Activated T-helper 1 cell treated with anti-CD3 and anti-CD28 coated beads, Interleukin-12 subunit alpha, Interleukin-12 subunit beta, Interleukin-2, Interleukin-4 antibody, amounts not matched to agents 30 ng/mL and 10 ng/mL and 1 ng/mL, durations not matched to agents 14 hours and 24 hours and 36 hours (primary cell): ENCODE measurements at places on chromosomes 16 and 17. TPM values are rescaled to one million over a fixed set of nuclear protein-coding genes. Genes with fewer than 3 reads are reported as not detected.

PARD6A gene
- total RNA-seq: 13.4 and 16.1 TPM in 2 replicates

DNA sequence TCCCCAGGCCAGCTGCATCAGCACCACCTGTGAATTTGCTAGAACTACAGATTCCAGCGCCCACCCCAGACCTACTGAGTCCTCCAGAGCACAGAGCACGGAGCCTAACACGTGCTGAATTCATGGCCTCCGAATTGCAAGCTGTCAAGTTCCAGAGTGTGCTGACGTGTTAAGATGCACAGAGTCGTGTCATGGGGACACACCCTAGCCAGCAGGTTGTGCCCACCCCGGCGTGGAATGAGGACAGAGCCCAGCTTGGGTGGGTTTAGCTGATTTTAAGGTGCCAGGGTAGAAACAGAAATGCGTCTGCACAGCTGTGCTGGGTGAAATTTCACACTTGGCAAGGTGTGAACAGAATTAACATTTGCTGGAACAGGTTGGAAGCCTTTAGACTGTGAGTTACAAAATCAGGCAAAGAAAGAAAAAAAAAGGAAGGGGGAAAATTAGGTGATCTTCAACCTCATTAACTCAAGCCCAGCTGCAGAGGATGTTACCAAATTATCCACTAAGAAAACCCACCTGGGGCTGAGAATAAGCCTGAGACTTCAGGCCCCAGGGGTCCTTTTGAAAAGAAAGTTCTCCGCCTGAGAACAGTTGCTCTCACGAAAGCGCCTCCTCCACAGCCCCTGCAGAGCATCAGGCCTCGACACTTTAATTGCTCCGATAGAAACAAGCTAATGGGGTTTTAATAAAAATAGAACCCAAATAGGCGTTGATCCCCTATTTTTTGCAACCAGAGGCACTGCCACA is 27.1 kb downstream of the GINS3 start:
- no peak for DNase-seq

SLFN14 gene
- total RNA-seq: 0.05 and 0.10 TPM in 2 replicates

FAM20A gene
- total RNA-seq: not detected in 2 replicates

DNA sequence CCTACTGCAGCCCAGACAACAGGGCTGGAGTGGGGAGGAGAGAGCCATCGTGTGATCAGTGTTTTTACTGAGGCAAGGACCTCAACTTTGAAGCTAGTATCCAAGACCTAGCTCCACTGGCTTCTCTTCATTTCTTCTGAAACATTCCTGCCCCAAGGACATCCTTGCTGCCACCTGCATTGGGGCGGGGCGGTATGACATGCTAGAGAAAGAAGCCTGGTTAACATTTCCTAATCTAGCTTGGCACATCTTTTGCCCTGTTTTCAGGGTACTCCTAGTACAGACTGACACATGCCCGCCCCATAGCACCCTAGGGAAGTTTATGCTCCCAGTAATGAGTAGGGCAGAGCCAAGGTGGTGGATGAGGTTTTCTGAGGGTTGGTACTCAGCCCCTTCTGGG is 17.8 kb upstream of the ANKRD40CL start:
- DNase-seq: no peak

PSMD11 gene
- 190 and 198 TPM in 2 replicates for total RNA-seq

KRTAP2-2 gene
- not detected in 2 replicates for total RNA-seq

CES4A gene
- 33.2 and 34.2 TPM in 2 replicates for total RNA-seq

KRTAP4-1 gene
- total RNA-seq: not detected in 2 replicates

- no peak for DNase-seq
Measured at GRCh38 chr17:63390090-63390489, 56.0 kb downstream of the CYB561 start.

DNA sequence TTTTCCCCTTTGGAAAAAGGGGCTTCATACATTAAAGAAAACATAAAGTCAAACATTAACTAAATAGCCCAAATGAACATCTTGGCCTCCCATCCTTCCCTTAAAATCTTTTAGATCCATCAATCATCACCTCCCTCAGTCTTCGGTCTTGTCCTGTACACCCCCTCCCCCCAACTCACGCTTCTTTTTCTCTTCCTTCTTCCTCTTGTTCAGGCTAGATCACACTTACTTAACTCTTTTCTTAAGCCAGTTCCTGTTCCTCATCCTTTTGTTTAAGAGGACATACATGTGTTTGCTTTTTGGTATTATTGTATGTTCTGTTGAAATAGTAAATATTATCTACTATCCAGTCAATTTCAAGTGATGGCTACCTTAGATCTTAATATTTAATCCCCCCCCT is 5.5 kb downstream of the MFSD6L start:
- DNase-seq: no peak

PROCA1 gene
- total RNA-seq: 4.4 and 5.2 TPM in 2 replicates

- no peak for DNase-seq
Measured at GRCh38 chr16:67027046-67027445, 1.9 kb upstream of the CBFB start.

DNA sequence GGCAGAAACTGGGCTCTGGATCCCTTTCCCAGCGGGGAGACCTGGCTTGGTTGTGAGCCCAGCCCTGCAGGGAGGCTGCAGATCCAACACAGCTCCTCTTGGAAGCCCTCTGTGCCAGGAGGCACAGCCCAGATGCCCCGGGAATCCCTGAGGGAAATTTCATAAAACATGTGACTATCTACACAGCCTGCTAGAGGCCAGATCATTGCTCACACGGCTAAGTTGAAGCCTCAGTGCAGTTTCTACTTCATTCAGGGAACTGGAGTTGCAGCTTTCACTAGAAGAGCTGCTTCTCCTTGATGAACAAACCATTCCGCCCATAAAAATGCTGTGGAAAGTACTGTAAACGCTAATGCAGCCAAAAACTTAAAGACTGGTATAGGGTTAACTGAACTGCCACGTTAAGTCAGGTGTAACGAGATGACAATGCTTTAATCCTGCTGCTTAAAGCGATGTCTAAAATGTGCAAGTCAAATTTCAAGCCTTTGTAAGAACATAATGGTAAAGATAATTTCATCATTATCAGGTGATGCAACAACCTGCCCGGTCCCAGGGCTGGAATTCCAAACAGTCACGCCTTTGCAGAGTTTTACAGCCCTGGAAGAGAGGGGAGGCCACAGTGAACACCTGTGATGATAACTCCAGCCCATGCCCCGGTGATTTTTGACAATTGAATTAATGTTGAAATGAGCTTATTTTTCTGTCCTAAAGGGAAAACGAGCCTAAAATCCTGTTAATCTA is 172.5 kb downstream of the ZFHX3 start:
- DNase-seq: no peak

DNA sequence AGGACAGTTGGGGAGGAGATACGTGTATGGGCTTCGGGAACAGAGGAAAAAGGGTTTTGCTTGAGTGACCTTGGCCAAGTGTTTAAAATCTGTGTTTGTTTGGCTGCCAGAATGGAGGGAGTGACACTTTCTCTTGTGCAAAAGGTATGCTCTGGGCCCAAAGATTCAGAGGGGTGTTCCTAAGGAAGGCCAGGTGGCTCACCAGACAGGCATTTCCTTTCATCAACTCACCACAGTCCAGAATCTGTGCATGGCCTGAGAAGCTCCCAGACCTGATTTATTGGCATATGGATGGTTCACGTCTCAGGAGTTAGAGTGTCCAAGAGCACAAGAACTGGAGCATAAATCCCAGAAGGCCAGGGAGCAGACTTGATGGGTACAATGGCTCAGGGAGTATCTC is 53.4 kb upstream of the NLK start:
- no peak for DNase-seq

DNA sequence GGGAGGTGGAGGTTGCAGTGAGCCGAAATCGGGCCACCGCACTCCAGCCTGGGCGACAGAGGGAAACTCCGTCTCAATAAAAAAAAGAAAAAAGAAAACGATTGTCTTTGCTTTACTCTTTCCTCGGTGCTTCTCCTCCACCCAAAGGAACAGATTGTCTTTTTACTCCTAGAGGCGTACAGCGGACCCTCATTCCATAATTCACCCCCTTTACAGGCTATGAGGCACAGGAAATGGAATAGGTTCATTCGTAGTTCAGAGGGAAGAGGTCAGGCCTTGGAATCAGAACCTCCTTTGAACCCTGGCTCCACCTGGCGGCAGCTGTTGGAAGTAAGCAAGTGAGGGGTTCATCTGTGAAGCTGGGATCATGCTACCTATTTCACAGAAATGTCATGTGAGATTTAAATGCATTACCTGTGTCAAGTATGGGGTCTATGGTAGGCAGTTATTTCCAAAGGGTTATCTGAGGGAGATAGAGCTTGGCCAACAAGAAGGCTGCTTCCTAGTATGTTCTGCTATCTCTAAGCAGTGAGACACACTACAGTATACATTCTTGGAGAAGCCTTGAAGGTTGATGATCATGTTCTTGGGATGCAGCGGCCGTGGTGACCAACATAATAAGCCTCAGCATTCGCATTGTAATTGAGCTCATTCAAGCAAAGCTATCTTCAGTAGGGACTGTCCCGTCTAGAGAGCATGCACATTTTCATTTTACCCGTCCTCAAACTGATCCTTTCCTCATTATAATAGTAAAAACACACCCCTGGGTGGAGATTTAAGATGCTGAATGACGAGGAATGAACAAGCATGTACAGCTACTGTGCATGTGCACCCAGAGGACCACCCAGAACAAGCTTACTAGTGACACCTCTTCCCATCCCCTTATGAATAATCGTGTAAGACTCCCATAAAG is 18.7 kb upstream of the ZNF689 start:
- DNase-seq: peak; percentile 77

BCL6B gene
- 1.5 and 2.5 TPM in 2 replicates for total RNA-seq

GRCh38 chr17:42781639-42782165 is 1.3 kb downstream of the WNK4 start:
- no peak for DNase-seq

QPRT gene
- total RNA-seq: 6.3 and 6.5 TPM in 2 replicates

DNA sequence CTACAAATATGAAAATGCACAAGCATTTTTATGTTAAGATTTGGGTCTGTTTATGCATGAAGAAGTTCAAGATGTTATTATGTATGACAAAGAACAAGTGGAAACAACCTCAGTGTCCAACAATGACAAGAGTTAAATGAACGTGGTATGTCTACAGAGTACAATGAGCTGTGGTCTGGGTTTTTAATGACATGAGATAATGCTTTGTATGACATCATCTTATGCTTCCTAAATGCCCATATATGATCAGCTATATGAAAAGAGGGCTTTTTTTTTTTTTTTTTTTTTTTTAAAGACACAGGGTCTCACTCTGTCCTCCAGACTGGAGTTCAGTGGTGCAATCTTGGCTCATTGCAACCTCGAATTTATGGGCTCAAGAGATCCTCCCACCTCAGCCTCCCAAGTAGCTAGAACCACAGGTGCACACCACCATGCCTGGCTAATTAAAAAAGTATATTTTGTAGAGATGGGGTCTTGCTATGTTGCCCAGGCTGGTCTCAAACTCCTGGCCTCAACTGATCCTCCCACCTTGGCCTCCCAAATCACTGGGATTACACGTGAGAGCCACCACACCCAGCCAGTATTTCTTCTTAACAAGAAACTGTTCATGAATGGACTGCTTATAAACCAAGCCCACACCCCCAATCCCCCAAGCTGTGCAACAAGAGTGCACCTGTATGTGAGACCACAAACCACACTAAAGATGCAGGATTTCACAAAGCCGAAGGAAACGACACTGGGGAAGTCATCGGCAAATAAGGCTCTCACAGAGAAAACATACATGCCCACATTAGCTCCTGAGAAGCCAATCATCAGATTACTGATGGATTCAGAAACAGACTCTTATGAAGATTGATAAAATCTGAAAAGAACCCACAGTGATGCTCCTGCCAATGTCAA is 114.5 kb downstream of the CPPED1 start:
- no peak for DNase-seq

DNA sequence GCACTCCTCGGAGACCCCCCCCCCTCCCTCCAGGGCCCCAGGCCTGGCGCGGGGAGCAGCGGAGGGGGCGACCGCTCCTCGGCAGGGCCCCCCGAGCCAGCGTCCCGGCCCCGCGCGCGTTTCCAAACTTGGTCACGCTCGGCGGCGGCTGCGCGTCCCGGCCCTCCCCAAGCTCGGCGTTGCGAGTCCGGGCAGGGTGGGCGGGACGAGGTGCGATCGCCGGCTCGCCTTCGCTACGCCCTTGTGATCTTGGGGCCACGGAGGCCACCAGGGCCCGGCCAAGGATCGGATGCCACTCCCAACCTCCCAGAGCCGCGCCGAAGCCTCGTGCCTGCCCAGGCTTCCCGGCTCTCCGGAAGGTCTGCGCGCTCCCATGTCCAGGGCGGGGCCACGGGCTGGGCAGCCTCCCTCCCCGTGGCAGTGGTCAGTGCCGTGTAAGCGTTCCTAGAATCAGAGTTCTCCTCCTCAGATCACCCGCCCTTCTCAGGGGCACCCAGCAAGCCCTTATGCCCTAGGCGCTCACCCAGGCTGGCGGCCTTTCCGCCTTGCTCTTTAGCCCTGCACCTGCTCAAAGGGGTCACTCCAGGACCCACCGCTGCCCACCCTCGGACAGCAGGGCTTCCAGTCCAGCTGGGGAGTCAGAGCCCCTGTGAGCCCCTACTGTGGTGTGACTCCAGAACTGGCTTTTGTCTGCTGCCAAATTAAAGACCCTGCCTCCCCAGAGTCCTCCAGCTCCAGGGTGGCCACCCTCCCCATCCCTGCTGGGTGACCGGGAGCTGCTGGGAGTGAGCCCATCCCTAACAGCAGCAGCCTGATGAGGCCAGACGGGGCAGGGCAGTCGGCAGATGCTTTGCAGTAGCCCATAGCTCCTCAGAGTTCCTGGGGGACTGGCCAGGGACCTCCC is 12.2 kb upstream of the MRPS23 start:
- no peak for DNase-seq

DNA sequence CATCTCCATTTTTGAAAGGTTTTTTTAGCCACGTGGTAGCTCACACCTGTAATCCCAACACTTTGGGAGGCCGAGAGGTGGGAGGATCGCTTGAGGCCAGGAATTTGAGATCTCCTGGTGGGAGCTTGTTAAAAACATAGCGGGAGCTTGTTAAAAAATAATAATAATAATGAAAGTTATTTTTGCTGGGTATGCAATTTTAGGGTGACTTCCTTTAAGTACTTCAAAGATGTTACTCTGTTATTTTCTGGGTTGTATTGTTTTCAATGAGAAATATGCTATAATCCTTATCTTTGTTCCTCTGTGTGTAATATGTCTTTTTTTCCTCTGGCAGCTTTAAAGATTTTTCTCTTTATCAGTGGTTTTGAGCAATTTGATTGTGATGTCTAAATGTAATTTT is 48.1 kb downstream of the NLK start:
- no peak for DNase-seq

- DNase-seq: peak; percentile 45
Measured at GRCh38 chr17:47703191-47703591, 9.2 kb downstream of the TBKBP1 start.

- no peak for DNase-seq
Measured at GRCh38 chr17:44751331-44751730, 7.5 kb upstream of the ADAM11 start.

DNA sequence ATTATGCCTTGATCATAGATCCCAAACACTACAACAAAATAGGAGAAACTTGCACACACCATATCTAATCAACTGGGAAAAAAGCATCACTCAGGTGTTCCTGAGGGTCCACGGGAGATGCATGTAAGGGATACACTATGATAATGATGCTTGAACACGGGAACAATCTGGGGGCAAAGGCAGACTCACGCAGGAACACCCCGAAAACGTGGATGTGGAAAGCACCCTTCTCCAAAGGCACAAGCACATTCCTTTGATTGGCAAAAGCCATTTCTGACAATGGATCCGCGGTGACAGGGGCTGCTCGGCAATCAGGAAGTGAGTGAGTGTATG is 1.3 kb downstream of the ZNF652 start:
- DNase-seq: no peak
